AG09309 (cell line): ENCODE measurements at places on chromosomes 5 and 9.
A peak's percentile ranks its signal among the peaks of the same experiment; 100 is the strongest.

DNA sequence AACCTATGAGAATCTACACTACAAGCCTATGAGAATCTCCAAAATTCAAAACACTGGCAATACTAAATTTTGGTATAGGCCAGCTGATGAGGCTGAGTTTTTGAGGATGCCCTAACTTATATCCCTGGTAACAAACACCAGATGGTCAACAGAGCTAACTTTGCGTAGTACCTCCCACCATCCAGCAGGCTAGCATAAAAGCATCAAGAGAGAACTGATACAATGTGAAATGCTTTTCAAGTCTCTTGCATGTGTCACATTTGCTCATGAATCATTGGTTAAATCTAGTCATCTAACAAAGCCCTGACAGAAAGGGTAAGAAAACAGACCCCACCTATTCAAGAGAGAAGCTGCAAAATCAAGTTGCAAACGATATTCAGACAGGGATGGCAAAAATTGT, 1609.7 kb upstream of the CDH9 start:
- no peak for DNase-seq

DNA sequence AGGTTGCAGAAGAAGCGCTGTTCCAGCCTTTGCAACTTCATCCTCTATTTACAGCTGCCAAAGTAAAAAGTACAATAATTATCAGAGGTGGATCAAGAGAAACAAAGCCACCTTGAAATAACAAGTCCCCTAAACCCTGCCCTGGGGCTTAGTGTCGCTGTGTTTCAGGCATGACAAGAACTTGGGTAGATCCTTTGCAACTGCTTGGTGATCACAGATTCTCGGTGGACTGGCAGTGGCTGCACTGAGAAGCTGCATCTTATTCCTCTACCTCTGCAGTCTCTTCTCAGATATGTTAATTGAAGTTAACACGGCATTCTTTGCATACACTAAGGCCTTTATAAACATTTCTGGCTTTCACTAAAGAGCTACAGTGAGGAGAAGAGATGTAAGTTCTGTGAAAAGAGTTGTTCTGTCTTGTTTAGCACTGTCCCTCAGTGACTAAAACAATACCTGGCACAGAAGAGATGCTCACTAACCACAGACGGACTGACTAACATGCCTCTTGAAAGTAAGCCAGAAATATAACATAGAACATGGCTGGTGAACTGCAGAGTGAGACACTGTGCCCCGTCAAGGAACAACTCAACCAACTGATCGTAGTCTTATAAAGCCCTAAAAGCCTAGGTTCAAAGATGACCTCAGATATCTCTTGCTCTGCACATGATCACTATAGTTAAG, 144.2 kb downstream of the MLLT3 start:
- DNase-seq: no peak

GRCh38 chr5:124007675-124008398, 495.9 kb downstream of the CSNK1G3 start:
- no peak for DNase-seq

- no peak for DNase-seq
Observed at GRCh38 chr5:40221255-40221654, 458.5 kb upstream of the PTGER4 start.

- no peak for DNase-seq
Observed at GRCh38 chr5:27267209-27267824, 228.9 kb upstream of the CDH9 start.

DNA sequence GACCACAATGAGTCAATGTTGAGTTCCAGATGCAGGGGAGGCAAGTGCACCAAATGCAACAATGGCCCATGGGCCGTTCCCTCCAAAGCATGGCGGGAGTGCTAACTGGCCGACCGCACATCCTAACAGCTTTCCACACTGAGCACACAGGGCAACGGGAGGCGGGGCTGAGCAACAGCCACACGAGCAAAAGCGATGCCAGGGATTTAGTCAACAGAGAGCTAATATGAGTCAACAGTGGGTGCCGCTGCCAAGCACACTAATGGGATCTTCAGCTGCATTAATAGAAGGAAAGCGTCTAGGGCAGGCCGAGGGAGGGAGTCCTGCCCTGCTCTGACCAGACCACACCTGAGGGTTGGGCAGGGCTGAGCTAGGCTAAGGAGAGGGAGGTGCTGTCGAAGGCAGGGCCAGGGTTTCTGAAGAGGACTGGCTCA, 4.6 kb downstream of the EPB41L4B start:
- peak; percentile 61 for DNase-seq

GRCh38 chr9:131800366-131800765, 60.5 kb upstream of the RAPGEF1 start:
- no peak for DNase-seq

DNA sequence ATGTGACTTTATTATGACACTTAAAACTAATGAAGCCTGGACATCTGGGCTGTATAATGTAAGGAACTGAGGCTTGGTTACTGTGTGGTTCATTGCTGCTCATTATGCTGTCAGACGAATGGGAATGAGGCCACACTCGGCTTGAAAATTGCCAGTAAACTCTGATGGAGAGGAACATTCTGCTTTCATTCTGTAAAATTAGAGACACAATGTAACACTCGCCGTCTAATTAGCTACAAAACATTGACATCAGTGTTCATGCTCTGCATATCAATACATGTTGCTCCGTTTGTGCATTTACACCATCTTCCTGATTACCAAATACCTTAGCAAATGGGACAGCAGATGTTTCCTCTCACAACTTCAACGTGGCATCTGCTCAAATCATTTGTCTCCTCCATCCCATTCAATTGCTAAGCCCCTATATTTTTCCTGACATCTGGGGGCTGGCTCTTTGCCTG, 133.0 kb downstream of the SLC28A3 start:
- DNase-seq: no peak

GRCh38 chr5:6583049-6583880, 49.6 kb downstream of the NSUN2 start:
- DNase-seq: no peak

GRCh38 chr9:14344053-14344524, 30.1 kb upstream of the NFIB start:
- no peak for DNase-seq

DNA sequence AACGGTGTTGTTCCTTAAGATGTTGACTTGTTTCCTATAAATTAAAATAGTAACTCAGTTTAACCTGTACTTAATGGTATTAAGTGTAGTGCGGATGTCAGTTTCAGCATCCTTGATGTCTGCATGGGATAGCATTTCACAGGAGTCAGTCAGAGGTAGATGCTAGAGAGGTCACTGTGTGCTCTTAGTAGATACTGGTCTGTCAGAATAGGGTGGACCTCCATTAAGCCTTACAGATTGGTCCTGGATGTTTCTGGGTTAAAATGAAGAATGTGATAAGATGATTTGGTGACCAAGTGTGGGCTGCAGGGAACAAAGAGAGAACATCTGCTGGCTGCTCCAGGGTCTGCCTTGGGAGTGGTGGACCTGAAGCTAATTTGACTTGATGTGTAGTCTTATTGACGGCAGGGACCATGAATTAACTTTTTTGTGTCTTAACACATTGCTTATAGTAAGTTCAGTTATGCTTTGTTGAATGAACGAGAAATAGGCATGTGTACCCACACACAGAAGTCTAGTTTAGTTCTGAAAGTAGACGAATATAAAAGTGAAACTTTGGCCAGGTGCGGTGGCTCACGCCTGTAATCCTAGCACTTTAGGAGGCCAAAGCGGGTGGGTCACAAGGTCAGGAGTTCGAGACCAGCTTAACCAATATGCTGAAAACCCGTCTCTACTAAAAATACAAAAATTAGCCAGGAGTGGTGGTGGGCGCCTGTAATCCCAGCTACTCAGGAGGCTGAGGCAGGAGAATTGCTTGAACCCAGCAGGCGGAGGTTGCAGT, 12.5 kb downstream of the RAB24 start:
- no peak for DNase-seq

DNA sequence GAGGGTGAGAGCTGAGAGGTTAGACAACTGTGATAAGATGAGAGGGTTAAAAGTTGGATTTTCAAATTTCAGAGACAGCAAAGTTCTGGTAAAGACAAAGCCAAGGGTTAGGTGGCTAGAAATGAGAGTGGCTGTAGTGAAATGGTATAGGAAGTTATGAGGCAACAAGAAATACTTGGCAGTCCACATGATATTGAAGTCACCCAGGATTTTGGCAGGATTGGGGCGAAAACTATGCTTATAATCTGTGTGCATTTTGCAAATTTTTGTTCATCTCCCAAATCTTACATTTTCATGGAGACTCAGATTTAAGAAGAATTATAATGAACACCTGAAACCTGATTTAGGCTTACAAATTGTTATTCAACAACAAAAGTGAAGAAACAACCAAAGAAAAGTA, 35.6 kb downstream of the C9 start:
- no peak for DNase-seq

- DNase-seq: no peak
Observed at GRCh38 chr9:90815944-90816357, 14.3 kb downstream of the SYK start.
